ENCODE measurements at places on chromosomes 5 and 9.

- no peak for DNase-seq
These were observed 338 bp downstream of the ABHD17B start for GRCh38 chr9:71910650-71911060.

- DNase-seq = no peak
These were observed 251.6 kb downstream of the KIAA0825 start for GRCh38 chr5:94366811-94367210.

DNA sequence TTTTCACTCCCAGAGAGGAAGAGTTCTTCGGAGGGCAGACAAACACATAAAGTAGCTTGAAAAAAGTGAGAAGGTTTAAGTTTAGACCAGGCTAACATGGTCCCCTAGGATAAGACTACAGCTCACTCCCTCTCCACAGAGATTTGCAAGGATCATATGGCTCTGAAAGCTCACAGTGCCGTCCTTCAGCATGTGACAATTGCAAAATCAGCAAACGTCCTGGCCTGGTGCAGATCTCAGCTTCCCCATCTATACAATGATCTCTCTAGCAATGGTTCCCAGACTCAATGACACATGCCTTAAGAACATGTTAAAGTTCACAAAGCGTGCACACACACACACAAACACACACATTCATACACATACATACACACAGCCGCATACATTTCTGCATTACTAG lies 327.6 kb downstream of the ACTL7B start:
- DNase-seq = no peak

- no peak for DNase-seq
These were observed 289.9 kb downstream of the DMAC1 start for GRCh38 chr9:7509576-7510145.

DNA sequence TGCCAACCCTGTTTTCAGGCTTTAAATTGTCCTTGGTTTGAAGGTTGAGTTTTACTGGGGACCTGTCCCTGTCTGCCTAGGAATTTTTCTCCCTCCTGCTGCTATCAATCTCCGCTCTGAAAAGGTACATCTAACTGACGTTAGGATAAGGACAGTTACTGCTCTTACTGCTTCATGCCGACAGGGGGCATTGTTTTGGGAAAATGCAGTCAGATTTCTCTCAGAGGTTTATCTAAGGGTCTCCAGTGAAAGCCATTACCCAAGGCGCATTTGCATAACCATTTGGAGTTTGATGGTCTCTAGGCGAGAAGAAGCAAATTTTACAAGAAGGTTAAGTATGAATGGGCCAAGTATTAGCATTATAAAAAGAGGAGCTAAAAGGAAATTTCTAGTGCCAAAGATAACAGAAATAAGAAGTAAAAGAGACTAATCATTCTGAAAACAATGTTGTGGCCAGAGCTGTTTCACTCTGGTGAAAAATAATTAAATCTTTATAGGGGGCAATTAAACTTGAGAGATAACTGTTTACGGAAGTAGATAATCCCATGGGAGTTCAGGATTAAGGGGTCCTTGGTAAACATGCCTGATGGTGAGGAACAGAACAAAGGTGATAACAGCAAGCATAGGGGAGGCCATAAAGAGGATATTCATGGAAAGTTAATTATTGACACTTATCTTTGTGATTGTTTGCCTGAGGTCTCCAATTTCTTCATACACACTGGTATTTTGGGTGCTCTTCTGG lies 605.0 kb downstream of the MTRR start:
- DNase-seq = no peak

DNA sequence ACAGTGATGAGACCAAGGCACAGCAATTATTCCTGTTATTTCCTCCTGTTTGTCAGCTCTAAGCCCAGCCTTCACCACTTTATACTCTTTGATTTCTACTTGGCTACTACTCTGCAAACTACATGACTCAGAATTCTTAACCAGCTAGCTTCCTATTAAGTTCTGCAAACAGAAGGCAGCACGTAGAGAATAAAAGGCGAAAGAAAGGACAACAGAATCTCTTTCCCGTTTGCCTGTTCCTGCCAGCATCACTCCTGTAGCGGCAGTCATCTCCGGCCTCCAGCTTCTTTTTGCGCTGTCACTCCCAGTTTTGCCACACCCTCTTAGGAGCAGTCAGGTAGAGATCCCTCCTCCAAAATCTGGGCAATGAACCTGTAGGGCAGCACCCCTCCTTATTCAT lies 29.9 kb downstream of the DPYSL3 start:
- DNase-seq = no peak

DNA sequence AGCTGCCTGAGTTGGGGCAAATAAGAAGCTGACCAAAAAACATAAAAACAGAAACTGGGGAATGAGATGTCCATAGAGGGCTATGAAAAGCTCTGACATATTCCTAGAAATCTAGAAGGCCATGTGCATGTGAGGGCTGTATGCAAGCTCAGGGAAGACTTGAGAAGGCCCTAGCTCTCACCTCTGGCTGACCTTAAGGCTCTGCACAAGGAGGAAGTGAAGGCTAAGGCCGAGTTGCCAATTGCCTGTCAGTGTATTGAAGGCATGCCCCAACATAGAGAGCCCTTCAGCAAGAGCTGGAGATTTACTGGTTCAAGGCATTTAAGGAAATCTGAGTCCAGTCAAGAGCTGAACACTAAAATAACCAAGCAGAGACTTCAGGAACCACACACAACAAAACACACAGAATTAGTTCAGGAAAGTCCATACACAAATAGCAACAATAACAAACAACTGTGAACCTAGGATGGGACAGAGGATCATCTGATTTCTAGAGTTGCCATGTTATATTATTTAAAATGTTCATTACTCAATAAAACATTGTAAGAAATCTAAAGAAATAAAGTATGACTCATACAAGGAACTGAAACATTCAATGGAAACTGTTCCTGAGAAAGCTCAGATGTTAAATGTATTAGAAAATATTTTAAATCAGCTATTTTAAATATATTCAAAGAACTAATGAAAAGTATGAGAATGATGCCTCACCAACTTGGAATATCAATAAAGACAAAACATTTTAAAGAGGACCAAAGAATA lies 161.8 kb downstream of the AUH start:
- no peak for DNase-seq

- no peak for DNase-seq
These were observed 5.3 kb downstream of the KLF4 start for GRCh38 chr9:107484117-107484723.

GRCh38 chr9:90251316-90251715 lies 391.3 kb downstream of the DIRAS2 start:
- DNase-seq = no peak

DNA sequence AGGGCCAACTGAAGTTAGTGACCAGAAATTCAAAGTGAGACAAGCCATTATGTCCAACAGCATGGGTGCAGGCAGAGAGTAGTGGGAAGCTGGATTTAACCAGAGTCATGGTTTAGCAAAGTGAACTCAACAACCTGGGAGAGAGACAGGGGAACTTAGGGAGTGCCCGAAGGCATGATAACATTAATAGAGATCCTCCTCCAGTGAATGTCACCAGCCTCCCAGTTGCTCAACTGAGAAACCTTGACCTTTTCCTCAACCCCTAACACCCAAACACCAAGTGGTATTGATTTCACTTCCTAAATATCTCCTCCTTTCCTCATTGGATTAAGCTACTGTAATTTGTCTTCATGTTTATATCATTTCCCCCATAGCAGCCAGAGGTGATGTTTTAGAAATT lies 42.6 kb downstream of the HMGCS1 start:
- DNase-seq = no peak

GRCh38 chr5:56532466-56532865 lies 282.9 kb upstream of the MAP3K1 start:
- DNase-seq = no peak

DNA sequence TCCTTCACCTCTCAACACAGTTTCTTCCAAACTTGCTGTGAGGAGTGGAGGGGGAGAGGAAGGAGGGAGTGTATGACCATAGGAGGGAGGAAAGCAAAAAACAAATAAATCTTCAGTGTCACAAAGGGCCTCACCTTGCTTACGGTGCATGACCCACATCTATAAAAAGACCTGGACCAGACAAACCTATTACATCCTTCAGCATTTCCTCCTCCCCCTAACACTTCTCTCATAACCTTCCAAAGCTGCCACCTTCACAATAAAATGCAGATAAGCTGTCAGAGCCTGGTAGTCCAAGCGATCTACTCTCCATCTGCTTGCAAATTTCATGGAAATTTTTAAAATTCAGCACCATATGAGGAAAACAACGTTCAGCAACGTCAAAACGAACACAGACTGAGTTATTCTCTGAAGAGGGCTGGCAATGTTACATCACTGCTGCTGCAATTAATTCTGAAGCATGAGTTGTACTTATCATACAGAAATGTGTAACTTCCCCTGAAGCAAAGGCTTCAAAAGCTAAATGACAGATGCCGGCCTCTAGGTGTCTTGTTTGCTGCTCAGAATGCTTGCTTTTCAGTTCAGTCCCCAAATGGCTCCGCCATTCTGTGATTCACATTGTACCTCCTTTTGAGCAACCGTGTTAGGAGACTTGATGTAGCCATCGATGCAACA lies 62.9 kb downstream of the EFNA5 start:
- no peak for DNase-seq

DNA sequence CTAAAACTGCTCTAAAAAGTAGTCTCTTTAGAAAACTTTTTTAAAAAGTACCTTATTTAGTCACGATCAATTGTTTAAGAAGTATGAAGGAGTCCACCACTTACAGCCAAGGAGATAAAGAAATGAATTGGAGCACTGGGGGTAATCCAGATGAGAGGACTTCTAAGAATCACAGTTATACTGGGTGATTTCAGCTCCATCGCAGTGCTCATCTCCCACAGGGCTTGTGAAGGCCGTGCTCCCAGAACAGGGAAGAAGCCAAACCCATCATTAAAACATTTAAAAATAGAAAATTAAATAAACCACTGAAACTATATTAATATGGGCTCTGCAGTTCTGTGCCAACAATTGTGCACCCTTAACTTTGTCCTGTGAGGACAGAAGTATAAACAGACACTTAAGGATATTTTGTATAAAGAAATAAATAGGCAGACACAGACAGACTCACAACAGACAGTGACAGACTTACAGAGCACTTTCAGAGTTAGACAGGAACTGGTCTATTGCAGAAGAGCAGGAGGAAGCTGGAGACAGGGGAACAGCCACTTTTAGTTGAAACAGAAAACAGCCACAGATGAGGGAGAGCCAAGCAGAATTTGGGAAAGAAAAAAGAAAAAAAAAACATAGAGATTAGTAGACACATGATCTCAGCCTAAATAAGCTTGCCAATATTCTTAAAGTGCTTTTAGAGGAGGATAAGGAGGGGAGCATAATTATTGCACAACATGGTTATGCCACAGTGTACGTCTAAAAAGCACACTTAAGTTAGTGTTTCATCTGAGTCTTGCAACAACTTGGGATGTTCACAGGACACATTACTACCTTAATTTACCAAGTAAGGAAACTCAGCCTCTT lies 81.8 kb downstream of the FBXO38 start:
- DNase-seq = no peak

DNA sequence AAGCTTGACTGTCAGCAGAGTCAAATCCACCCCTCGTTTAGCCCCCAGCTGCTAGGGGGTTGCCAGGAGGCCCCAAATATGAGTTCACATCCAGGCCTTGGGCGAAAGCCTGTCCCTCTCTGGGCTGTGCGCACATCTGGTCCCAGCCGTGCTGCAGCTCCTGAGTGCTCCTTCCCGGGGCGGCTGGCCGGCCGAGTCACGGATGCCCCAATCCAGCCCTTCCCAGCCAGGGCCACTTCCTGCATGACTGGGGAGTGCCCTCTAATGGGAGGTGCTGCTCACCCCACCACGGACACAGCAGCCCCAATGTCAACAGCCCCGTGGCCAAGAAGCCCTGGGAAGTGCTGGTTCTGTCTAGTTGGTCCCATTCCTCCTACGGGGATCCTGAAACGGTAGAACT lies 103.5 kb upstream of the FCN2 start:
- DNase-seq = no peak

GRCh38 chr9:113719919-113720318 lies 156.2 kb upstream of the ZNF618 start:
- no peak for DNase-seq

GRCh38 chr9:33843312-33843961 lies 26.5 kb downstream of the UBE2R2 start:
- no peak for DNase-seq

DNA sequence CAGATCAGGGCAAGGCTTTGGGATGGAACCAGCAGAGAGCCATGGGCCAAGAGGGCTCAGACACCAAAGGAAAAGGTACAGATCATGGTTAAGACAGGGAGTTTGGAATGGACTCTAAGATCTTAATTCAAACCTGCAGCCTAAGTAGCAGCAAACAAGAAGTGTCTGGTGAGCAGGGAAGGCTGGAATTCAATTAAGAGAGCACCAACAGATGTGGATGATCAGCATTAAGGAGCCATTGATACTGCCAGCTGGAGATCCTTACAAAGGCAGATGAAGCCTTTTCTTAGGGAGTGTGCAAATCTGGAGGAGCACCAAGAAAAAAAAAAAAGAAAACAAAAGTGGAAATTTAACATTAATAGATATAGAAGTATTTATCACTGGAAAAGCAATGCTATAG lies 516.8 kb downstream of the RASEF start:
- DNase-seq = no peak

GRCh38 chr9:71249729-71250317 lies 128.4 kb upstream of the TRPM3 start:
- DNase-seq = no peak

- DNase-seq = no peak
These were observed 2.8 kb upstream of the NEURL1B start for GRCh38 chr5:172638209-172638768.

GRCh38 chr9:127876026-127876763 lies 1.3 kb downstream of the AK1 start:
- DNase-seq = no peak

GRCh38 chr5:146339715-146340259 lies 1.1 kb downstream of the POU4F3 start:
- DNase-seq = no peak

GRCh38 chr5:137190031-137190430 lies 309.1 kb downstream of the SPOCK1 start:
- no peak for DNase-seq

DNA sequence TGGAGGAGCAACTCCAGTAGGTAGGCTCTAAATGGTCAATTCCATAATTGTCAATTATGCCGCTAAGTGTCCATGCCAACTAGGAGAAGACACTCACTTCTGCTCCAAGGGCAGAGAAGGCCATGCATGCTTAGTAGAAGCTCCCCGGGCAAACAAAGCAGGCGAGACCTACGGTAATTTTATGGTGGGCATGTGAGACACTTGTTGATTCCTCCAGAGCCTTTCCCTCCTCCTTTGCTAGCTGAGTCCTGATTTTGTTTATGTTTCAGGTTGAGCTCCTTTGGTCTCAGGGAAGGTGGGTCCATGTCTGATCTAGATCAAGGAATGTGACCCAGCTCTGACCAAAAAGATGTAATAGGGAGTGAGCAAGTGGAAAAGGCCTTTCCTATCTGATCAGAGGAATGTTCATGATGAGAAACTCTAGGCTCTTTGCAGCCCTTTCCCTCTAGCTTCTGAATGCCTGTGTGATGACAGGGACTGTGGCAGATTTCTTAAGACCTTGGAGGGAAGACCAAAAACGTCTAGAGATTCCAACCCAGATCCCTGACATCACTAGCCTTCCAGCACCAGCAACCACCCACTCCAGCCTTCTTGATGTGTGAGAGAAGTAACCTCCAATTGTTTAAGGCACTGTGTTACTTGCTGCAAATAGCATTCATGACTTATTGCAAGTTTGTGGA lies 7.7 kb upstream of the CPEB4 start:
- DNase-seq = no peak
